Right lung (tissue), 10 donors: ENCODE measurements at places on chromosomes 2 and 18. TPM values are rescaled to one million over a fixed set of nuclear protein-coding genes. Genes with fewer than 3 reads are reported as not detected.
A peak's percentile ranks its signal among the peaks of the same experiment; 100 is the strongest.

DNA sequence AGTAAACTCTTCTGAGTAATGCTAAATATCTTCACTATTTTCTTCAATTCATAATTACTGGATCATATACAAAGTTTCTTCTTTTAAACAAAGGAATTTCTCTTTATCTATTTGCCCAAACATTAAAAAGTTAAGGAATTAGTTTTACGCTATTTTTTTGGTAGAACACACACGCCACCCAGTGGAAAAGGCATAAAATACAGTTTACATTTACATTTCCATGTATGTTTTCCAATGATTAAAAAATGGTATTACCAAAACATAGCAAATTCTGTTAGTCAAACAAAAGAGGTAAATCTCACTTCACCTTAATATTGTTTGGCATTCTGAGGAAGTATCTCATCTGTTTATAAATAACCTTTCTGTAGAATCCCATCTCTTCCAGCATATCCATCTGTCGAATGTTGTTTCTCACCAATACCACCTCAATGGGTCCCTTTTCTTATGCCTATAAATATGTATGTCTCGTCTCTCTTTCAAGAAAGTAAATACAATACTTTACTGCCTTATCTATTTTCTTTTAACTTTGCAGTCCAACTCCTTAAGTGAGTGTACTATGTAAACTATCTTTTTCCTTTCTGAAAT lies 7.2 kb downstream of the BOLL start:
- peak; percentile 33 for DNase-seq

- no peak for DNase-seq
These were observed 251.1 kb upstream of the TRIB2 start for GRCh38 chr2:12465631-12466135.

DNA sequence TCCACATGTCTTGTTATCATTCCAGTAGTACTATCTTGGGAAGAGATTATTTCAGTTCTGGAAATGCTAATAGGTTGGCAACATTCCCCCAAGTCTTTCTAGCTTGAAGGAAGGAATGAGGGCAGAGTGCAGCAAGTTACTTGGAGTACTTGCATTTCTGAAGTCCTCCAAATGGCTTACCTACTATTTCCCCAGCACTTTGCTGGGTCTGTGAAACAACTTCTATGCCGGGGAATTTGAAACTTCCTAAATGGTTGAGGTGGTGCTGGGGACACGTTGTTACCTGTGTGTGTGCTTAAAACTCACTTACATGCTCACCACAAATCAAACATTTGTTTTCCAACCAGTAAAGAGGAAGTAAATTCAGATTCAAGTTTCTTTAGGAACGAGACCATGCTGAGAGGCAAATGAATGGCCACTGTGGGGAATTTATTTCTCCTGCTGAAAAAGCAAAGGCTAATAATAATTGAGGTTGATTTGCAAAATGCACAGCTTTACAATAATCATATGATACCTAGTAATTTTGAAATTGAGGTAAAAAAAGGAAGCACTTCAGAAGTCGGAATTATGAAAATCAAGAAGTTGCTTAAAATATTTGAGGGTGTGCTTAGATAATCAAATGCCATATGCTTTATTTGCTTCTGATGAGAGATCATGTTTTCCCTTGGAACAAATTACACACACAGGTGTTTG lies 1167.7 kb upstream of the ZEB2 start:
- peak; percentile 6 for DNase-seq

DNA sequence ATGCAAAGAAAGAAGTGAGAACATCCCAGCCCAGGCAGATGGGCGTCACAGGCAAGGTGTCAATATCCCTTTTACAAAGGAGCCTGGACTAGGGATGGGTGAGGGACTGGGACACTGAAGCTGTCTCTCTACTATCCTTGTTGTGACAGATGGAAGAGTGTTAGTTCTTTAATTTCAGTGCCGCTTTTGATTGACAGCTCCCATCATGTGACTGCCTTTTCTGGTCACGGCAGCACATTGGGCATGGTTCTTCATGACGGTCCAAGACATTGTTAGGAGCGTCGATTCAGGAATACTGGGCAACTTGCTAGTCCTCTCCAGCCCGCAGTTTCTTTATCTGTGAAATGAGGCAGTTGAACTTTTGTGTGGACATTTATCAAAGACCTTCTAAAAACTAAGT lies 42.4 kb upstream of the KIF5C start:
- no peak for DNase-seq

DNA sequence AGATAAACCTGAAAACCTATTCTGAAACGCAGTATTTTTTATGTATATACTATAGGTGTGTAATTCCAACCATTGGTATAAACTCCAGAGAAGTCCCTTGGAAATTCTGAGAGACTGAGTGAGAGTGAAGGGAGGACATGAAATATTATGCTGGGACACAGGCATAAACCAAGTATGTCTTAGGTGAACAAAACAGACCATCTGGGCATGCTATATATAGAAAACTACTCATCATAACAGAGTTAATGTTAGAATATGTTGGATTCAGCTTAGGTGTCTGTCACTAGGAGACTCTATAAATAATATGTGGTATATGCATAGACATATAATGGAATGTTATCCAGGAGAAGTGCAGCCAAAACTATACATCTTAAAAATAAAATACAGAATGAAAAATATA lies 282.6 kb downstream of the LRP1B start:
- no peak for DNase-seq

The LINC00305 gene
- polyA plus RNA-seq = not detected

The PLEK gene
- polyA plus RNA-seq = 9.9 TPM

- no peak for DNase-seq
These were observed 93.3 kb upstream of the NT5C1B start for GRCh38 chr2:18682681-18683080.

The DSG1 gene
- polyA plus RNA-seq = not detected

The IL1F10 gene
- not detected for polyA plus RNA-seq

DNA sequence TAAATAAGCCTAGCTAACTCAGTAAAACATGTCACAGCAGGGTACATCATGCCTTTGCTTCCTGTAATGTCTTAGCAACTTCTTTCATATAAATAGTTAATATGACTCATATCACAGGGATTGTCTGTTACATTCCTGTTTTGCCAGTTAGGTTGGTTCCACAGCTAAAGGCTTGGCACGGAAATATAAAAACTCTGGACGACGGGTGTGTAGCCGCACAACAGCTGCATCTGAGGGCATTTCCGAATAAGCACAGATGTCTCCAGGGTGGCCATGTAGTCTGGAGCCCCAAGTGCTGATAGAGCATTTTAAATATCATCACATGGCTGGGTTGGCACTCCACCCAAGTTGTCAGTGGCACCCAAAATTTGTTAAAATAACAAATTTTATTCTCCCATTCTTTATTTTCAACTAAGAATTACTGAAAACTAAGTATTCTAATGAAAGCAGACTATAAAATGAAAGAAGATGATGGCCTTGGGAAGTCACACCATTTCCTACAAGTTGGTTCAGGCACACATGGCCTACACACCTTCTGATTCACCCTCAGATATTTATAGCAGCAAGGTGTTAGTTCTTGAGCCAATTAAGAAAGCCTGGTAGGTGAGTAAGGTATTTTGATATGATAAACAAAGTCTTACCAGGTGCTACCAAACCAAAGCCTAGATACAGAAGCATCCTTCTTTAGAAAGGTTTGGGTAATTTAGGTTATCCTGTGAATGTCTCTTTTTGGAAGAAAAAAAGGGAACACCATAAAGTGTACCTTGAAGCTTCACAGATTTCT lies 61.8 kb upstream of the STK17B start:
- peak; percentile 34 for DNase-seq

DNA sequence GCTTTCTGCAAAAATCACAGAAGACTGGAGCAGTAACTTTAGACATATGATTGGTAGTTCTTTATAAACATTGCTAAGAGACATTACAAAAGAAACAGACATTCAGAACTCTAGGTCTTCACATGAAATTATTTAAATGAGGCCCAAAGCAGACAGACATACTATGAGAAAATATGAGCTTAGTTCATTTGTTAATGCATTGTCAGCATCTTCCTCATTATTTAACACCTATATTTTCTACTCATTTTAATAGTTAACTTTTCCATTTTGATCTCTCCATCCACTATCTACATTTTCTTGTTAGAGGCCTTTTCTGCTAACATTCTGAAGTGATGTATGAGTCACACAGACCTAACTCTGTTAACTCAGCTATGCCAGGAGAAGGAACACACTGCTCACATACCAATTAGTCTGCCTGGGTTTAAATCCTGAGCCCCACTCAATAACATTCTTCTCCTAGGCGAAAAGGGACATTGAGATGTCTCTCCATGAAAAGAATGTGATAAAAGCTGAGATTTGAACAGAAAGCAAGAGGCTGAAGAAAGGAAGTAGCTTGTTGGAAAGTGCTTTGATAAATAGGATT lies 400.3 kb upstream of the PKDCC start:
- DNase-seq = no peak
